Stimulated activated CD8-positive, alpha-beta memory T cell treated with anti-CD3 and anti-CD28 coated beads, Interleukin-15, amount 100 ng/mL, for 24 hours (primary cell): ENCODE measurements at places on chromosomes 6 and 20.

DNA sequence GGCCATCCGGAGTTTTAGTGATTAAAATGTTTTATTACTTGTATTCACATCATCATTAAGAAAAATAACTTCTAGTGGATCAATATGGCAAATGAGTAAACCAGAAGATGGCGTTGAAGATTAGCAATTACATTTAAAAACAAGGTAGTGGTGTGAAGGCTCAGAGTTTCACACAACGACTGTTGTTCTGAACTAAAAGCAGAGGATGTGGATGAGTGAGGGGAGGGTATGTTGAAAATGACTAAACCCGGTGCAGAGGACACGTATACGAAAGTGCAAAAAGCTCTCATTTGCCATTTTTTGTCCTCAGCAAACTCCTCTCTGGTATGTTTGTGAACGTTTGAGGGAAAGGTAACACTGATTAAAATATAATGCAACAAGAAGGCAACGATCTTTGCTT, 1.9 kb upstream of the IRF4 start:
- no peak for DNase-seq

DNA sequence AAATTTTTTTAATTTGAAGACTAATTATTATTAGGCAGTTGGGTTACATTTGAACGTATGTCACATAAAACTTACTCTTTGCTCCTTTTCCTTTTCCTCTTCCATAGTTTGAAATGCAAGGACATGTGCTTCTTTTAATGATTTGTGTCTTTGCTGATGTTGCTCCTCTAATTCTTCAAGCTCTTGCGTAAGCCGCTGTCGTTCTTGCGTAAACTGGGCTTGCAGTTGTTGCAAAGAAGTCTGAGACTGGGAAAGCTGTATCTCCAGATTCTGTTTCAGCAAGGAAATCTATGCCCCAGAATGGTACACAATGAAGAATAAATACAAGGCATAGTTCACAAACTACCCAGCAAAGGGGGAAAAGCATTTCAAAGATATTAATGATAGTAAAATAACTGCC, 45.1 kb upstream of the MCM9 start:
- no peak for DNase-seq

DNA sequence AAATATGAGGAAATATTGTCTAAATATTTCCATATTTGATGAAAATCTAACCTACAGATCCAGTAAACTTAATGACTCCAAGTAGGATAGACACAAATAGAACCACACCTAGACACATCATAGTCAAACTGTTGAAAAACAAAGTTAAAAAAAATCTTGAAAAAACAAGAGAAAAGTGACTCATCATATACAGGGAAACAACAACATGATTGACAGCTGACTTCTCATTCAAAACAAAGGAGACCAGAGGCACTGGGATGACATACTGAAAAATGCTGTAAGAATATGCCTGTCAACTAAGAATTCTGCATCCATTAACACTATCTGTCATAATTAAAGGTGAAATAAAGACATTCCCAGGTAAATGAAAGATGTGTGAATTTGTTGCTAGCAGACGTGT, 38.8 kb downstream of the BMP2 start:
- no peak for DNase-seq

DNA sequence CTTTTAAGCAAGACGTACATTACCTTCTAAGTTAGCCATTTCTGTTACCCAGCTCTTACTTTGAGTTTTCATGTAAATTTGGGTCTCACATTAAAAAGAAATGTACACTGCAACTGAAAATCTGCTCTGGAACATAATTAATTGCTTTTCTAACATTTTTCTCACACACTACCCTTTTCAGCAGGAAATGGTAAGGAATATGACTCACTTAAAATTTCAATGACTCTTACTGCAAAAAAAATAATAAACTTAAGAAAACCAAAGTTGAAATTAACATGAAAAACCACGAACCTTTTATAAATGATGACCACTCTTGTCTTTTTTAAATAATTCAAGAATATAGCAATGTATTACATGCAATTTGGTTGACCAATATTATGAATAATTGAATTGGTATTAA, 1.3 kb downstream of the CGA start:
- DNase-seq, result no peak

DNA sequence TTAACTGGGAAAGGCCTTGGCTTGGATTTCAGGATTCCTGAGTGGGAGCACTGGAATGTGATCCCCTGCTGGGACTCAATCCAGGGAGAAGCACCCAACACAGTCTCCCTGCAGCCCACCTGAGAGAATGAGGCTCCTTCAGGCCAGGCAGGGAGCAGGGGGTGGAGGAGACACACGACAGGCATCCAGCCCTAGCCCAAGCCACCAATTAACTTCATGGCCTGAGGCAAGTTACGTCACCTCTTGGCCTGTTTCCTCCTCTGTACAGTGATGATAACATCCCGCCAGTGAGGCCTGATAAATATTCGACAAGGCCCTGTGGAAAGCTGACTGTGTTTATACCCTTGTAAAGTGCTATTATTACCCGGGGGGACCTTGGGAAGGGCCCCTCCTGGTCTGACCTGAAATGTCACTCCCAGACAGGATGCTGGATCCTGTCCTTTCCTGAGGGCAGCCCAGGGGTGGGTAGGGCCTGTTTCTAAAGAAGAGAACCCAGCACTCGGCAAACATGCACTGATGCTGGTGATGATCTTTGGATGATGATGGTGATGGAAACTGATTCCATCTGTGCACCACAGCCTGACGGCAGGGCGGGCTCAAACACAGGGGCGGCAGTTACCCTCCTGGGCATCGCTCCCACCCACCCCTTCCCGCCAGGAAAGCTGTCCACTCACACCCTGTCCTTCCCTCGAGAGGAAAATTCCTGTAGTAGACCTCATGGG, 12.4 kb downstream of the FRS3 start:
- DNase-seq, result no peak

DNA sequence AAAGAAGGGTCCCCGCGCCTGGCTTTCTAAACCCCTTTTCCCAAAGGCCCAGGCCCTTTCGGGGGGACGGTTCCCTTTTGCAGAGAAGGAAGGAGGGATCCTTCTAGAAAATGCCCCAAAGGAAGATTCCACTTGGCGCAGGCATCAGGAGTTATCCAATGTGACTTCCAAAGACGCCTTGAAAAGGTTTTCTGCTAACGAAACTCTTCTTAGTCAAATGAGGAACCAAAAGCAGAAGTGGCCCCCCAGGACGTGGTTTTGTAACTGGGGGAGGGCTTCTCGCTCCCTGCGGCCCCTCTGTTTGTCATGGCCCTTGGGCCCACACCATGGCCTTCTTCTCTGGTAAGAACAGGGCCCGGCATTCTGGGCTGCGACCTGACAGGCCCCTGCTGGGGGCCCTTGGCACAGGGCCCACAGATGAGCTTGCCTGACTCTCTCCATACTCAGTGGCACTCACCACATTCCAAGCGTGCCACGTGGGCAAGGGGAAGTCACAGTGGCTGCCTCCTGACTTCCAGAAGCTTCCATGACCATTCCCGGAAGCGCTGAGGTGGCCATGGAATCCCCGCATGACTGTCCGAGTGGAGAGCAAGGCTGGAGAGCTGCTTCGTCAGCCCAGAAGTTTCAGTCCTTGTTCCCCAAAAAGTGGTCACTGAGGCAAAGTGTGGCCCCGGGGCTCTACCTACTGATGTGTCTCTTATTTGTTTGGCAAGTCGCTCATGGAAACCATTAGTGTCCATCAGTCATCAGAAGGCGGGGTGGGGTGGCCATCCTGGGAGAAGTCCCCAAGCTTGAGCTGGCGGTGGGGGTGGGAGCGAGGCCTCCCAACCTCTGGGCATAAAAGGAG, 834 bp upstream of the CTSZ start:
- no peak for DNase-seq

GRCh38 chr6:156782691-156783320, 5.6 kb downstream of the ARID1B start:
- no peak for DNase-seq
